Calu3 (cell line): ENCODE measurements at places on chromosomes 7 and 10.

DNA sequence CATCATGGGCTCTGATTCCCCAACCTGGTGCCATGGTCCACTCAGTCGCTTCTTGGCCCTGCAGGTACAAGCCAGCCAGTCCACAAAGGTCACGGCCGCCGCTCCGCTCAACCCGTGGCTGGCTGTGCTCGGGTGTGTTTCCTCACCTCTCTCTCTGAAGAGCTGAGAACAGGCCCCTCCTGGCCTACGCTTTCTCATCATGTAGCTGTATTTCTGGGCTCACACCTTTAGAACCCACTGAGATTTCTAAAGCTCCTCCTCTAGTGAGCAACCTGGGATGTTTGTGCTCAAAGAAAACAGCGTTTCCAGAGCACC lies 30.2 kb downstream of the PTPRN2 start:
- DNase-seq: no peak

GRCh38 chr7:117972606-117973005 lies 99.4 kb upstream of the CTTNBP2 start:
- no peak for DNase-seq

DNA sequence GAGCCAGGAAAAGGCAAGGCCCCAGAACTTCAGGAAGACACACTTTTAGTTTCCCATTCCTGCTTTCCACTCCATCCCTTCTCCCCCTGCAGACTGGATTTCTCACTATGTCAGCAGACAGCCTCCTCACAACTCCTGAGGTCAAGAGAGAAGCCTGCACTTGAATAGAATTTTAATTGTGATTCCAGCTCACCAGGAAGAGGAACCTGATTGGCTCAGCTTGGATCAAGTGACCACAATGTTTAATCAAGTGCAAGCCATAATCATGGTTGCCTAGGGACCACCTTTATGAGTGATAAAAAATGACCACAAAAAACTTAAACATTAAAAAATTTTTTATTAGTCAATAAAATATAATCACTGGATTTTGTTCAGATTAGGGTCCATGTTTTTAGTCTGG lies 244.7 kb upstream of the RHOBTB1 start:
- no peak for DNase-seq

GRCh38 chr10:114824391-114824790 lies 2.8 kb downstream of the FHIP2A start:
- DNase-seq: no peak

- DNase-seq: no peak
Measured at GRCh38 chr10:119281581-119282071, 74.3 kb downstream of the GRK5 start.

DNA sequence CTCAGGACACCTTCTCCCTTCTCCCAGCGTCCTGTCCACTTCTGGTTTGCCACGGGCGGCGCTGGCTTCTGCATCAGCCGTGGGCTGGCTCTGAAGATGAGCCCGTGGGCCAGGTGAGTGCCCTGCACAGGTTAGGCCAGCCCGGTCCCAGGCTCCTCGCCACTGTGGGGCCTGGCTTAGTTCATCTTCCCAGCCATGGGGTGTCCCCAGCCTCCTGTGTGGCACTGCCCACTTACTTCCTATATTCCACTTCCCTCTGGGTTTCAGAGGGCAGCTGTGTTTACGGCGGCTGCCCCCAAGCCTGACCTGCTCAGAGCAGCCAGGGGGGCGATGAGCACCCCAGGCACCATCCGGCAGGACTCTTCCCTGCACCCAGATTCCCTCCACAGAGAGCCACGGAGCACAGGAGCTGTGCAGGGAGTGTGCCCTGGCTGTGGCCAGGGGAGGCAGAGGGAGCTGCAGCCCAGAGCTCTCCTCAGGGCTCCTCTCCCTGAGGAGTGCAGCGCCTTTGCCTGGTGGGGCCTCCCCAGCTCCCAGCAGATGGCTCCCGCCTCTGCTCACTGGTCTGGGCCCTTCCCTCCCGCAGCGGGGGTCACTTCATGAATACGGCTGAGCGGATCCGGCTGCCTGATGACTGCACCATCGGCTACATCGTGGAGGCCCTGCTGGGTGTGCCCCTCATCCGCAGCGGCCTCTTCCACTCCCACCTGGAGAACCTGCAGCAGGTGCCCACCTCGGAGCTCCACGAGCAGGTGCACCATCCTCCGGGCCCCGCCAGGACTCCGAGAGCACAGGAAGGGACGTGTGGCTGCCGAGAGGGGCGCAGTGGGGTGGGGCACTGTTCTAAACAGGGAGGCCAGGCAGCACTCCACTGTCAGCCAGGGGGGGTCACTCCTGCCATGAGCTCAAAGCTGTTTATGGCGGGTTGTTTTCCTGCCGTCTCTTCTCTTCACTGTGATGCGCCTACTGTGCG lies 6.4 kb downstream of the LFNG start:
- DNase-seq: no peak

- DNase-seq: peak; percentile 51
Measured at GRCh38 chr7:104848138-104848990, 165.6 kb upstream of the KMT2E start.

DNA sequence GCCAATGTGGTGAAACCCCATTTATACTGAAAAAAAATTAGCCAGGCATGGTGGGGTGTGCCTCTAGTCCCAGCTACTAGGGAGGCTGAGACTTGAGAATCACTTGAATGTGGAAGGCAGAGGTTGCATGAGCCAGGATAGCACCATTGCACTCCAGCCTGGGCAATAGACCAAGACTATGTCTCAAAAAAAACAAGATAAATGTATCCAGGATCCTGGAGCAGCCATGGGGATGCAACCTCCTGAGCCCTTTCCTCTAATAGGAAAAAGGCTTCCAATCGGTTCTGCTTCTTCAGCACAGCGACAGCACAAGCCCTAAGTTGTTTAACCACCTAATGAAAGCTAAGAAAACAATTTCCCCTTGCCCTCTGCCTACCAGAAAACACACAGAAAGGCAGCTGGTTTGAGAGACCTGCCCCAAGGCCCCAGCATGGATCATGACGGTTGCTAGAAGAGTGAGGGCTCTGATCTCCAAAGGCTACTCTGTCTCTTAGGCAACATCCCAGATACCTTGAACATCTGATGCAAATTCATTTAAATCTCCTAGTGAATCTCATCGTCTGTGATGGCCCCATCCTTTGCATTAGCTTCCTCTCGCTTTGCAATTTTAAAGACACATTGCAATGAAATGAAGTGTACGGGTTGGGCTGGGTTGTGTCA lies 220.8 kb downstream of the ARHGAP21 start:
- no peak for DNase-seq

- DNase-seq: no peak
Measured at GRCh38 chr7:137944168-137944567, 57.7 kb downstream of the CREB3L2 start.

- no peak for DNase-seq
Measured at GRCh38 chr7:83879063-83879462, 230.1 kb upstream of the SEMA3E start.

DNA sequence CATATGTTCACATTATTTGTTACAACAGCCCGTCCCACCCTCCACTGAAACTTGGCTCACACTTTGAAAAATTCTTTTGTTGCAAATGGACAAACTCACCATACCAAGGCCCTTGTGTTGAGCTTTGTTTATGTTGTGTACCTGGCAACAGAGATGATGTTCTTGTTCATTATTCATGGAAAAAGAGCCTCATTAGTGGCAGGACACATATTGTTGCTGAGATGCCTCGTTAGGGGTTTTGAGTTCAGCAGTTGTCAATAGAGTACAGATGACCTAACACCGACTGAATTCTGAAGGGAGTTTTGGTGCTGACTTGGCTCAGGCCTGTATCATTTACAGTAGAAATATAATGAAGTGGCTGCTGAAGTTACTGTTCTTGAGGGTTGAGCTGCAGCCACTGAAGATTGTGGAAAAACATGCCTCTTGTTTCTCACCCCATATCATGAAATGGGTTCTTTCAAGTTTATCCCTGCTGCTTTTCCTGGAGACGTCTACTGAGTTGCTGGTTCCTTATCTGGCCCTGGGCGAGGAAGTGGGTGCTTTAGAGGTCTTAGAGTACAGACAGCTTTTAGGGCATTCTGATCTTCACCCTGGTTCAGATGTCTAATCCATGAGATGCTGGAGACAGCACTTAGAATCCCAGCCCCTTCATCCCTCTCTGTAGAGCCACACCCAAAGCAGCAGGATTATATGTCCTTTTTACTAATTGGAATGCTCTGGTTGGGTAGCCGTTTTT lies 149.7 kb downstream of the WNT2 start:
- no peak for DNase-seq

DNA sequence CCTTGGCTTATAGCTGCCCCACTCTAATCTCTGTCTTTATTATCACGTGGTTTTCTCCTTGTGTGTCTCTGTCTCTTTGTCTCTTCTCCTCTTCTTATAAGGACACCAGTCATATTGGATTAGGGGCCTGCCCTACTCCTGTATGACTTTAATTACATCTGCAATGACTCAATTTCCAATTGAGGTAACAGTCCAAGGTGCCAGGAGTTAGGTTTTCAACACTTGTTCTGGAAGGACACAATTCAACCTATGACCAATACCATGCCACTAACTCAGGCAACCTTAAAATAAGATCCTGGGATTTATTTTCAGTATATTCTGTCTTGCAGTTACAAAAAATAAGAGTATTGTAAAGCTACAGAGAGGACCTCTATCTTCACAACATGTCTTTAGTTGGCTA lies 21.6 kb upstream of the MET start:
- DNase-seq: no peak

DNA sequence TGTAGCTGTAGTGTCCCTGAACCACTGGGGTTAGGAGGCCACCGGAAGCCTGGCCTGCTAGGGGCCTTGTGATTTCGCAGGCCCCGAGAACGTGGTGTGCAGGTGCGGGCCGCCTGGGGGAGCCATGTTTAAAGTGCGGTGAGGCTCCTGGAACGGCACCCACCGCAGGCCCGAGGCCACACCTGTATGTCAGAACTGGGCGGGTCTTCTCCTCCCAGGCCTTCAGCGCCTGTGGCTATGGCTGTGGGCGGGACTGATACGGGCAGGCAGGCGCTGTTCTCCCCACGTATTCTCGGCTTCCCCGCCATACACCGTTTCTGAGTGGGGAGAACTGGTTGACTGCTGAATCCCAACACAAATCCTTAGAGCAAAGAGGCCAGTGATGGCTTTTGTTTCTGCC lies 74.8 kb downstream of the DNAJB6 start:
- no peak for DNase-seq
